AG08396 (cell line): ENCODE measurements at places on chromosomes 12 and 14.
A peak's percentile ranks its signal among the peaks of the same experiment; 100 is the strongest.

GRCh38 chr12:67042697-67043131 lies 226.4 kb upstream of the CAND1 start:
- no peak for DNase-seq

GRCh38 chr12:25557830-25558436 lies 4.8 kb upstream of the LMNTD1 start:
- DNase-seq: peak; percentile 8

DNA sequence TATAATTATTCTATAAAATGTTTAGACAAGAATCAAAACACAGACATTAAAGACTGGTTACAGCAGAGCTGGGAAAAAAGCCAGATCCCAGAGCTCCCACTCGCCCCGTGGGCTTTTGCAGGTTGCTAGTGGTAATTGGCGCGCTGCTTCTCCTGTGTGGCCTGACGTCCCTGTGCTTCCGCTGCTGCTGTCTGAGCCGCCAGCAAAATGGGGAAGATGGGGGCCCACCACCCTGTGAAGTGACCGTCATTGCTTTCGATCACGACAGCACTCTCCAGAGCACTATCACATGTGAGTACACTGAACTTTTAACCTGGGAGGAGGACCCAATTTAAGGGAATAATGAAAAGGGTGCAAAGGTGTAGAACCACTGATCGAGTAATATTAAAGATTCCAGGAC lies 7.5 kb downstream of the TMEM52B start:
- no peak for DNase-seq

DNA sequence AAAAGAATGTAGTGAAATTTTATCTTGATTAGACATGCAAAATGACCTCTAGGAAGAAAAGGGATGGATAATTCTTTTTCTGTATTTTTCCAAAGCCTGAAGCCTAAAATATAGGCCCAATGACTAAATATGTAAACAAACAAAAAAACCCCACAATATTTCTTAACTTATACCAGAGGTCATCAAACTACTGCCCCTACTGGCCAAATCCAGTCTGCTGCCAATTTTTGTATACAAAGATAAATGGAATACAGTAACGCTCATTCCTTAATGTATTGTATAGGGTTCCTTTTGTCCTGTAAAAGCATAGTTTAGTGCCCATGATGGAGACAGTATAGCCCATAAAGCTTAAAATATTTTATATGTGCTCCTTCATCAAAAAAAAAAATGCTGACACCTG lies 145.7 kb upstream of the ALG10 start:
- DNase-seq: no peak

- DNase-seq: no peak
Observed at GRCh38 chr14:64200170-64200569, 94.0 kb downstream of the ESR2 start.

DNA sequence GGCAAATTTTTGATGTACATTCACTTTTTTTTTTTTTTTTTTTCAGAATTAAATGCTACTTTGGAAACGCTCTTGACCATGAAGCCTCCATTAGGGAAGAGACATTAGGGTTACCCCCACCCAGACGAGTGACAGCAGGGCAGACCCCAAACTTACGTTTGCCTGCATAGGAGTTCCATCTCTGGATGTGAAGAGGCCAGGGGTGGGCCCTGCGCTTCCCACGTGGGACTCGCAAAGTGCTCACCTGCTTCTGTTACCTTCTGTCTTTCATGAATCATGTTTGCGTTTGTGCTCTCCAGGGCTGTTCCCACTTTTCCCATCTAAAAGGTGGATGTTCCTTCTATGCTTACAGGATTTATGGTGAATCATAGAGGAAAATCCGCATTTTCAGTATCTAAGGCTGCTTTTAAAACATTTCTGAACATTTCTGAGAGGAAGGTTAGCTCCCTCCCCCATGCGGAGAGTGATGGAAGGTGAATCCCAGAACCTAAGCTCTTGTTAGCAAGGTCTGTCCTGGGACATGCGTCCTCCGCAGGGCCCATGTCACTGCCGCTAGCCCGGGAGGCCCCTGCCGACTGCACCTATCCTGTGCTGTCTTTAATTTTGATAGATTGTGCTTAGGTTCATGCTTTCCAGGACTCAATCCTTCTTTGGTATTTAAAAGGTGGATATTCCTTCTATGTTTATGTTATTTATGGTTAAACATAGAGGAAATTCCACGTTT lies 135.7 kb upstream of the RTL1 start:
- DNase-seq: no peak

DNA sequence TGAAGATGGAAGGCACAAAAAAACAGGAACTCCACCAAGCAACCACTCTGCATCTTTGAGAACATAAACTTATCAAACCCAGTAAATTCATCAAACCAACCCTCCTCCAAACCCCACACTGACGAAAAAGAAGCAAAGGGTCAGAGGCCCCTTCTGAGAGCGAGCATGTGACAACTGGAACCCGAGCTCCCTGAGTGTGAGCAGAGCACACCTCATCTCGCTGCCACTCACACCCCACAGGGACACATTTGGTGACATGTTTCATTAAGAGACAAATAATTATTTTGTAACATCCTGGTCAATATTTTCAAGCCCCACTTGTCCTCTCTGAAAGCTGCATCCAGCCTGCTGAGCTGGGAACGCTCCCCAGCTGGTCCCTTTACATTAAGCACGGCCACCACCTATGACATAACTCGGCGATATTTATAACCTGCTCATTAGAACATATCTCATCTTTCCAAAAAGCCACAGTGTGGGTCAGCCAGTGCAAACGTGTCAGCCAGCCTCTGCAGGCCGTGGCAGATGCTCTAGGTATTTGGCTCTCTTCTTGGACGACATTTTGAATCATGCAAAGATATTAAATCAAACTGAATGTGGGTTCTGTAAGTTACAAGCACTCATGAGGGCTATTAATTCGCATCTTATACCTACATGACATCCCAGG lies 120.1 kb downstream of the TTC7B start:
- DNase-seq: no peak

DNA sequence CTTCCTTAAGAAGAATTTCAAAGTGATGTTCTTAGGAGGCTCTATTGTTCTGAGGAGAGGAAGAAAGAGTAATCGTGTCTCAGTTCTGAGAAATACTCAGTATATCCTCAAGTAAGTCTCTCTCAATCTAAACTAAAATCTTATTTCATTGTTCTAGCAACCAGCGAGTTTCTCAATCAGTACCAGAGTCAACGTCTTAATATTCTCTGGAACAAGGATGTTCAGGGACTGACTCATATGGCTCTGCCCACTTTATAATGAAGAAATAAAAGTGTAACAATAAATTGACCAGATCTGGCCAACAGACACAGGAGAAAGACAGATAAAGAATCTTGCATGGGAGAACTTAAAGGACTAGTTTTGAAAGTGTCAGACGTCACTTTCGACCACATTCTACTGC lies 469.8 kb upstream of the FLRT2 start:
- DNase-seq: no peak

DNA sequence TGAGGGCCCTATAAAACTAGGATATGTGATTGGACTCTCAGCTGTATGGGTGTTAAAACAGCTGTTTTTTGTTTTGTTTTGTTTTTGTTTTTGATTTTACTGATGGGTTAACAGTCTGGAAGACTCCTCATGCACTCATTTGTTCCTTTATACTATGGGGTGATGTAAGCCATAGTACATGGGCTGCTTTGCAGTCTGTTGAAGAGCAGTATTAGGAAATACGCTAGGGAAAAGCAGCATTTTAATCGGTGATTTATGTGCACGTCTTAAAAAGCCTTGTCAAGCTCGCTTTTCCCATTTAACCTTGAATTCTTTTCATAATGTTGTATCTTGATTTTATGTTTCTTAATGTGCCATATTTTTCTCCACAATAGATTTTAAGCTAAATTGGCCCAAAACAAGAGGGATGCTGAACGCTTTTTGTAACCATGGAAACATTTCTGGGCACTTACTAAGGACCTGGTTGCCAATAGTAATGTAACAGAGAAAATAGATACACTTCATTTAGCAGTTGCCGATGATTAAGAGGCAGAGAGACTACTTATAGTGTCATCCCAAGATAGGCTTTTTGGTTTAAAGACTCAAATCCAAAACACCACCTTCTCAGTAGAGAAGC lies 244.0 kb downstream of the SNAPC1 start:
- no peak for DNase-seq

GRCh38 chr12:27351476-27351875 lies 18.8 kb downstream of the BMAL2 start:
- DNase-seq: no peak

DNA sequence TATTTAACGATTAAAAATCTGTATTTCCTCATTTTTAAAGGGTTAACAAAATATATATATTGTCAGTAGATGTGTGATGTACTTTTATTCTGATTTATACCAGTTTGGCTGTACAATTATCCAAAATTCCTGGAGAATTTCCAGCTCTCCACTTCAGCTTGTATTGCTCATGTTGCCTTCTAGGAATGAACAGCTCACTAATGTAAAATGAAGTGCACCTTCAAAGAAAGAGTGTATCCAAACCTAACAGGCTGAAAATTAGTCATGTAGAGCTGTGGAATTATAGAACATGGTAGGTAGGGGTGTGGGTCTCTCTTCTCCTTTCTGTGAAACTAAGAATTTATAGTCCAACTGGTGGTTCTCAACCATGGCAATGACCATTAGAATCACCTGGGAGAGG lies 362.0 kb downstream of the ETNK1 start:
- no peak for DNase-seq

DNA sequence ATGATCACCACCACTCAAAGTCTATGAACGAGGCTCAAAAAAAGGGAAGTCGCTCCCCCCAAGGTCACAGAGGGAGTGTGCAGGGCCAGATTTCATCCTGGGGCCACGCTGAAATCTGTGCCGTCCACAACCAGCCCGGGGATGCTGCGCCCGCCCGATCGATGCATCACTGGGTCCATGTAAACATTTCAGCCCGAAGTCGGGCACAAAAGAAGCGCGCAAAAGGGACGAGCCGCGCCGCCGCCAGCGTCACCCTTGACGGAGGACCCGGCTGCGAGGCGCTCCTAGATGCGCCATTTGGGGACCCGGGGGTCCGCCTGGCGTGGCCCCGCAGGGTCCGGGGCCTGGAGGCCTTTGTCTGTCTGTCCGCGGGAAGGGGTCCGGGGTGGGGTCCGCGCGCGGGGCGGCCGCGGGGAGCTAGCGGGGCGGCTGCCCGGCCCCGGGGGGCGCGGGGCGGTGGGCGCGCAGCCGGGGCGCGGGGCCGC lies 503 bp downstream of the FBXO21 start:
- DNase-seq: peak; percentile 72

- DNase-seq: no peak
Observed at GRCh38 chr14:104826861-104827176, 25.9 kb downstream of the ZBTB42 start.

- DNase-seq: peak; percentile 49
Observed at GRCh38 chr14:61260939-61261776, 20.0 kb downstream of the TMEM30B start.

GRCh38 chr12:75579552-75579951 lies 68.1 kb upstream of the KRR1 start:
- DNase-seq: no peak

DNA sequence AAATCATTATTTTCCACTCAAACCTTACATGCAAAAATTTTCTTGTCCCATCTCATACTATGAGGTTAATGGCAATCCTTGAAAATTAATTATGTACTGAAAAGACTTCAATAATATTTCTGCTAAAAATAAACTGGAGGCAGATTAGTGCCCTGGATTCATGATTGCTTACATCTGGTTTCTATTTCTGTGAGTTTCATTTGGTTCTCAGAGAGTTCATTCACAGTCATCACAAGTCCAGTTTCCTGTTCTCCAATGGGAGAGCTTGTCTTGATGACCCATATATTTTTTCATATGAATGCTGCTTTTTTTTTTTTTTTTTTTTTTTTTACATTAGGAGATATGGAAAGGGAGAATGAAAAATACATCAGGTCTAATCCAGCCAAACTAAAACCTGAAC lies 6.6 kb upstream of the PTHLH start:
- peak; percentile 18 for DNase-seq

DNA sequence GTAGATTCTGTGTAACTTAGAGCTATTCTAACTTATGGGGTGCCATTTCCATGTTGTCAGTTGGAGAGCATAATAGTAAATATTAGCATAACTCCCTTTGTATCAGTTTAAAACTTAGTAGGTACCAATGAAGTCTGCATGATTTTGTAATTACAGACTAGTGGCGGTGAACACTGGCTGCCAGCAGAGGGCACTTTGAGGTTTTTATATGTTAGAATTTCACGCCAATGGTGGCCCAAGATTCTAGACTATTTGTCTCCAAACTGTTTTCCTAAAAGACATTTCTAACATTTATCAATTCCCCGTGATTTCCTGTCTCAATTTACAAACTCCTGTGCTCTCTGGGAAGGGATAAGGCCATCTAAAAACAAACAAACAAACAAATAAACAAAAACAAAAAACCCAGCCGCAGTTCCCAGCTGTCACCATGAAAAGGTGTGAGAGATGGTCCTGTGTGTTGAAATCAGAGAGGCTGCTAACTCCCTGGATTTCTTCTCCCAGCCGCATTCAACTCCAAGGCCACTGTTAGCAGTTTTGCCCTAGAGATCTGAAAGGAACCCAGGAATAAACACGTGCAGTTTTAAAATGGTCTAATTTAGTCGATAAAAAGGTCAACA lies 57.6 kb downstream of the BRMS1L start:
- peak; percentile 34 for DNase-seq

GRCh38 chr14:64954491-64955240 lies 12.1 kb upstream of the GPX2 start:
- no peak for DNase-seq

DNA sequence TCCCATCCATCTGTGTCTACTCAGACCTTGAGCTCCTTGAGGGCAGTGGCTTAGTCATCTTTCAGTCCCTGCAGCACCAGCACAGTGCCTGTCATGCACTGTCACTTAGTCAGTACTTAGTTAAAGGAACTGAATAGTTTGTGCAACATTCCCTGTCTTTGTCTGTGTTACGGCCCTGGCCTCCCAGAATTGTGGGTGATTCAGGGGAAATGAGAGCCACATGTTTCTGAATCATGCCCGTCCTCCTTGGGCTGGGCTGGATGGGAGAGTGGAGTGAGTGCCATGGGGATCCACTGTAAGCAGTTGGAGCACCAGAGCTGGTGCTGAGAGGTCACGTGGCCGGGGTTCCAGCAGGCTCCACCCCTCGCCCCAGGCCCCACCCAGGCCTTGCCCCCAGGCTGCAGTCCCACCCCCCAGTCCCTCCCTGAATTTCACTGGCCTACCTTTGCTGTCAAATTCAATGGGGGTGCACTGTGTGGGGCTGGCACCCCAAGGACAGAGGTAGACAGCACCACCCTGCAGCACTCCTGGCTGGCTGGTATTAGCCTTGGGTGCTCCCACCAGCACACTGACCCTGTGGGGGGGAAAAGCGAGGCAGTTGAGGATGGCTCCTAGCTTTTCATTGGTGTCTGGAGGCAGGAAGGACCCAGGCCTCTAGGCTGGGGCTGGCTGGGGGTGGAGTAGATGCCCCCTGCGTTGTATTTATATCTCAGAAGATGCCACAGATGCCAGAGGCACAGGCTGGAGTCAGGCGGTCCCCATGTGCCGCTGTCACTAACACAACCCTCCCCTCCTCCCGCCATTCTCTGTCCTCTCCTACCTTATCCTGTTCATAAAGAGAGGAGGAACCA lies 7.5 kb downstream of the ITGA5 start:
- peak; percentile 92 for DNase-seq
